Astrocyte (in vitro differentiated cells and primary cell): ENCODE measurements at places on chromosomes 2 and 18. TPM values are rescaled to one million over a fixed set of nuclear protein-coding genes. Genes with fewer than 3 reads are reported as not detected.

NT5C1B gene
- not detected in 2 replicates for total RNA-seq

POTEC gene
- total RNA-seq, result not detected in 2 replicates

IL1A gene
- 0.31 and 0.43 TPM in 2 replicates for total RNA-seq

SPATA3 gene
- not detected in 2 replicates for total RNA-seq

TMEM169 gene
- total RNA-seq, result 17.9 and 20.1 TPM in 2 replicates

GRCh38 chr2:149420053-149420963 is 89.9 kb downstream of the LYPD6 start:
- H3K4me1 ChIP-seq, result peaks cover 6% of the 10 kb centered on the region
- no peaks in the 10 kb centered on the region for H3K27me3 ChIP-seq
- H3K36me3 ChIP-seq, result no peaks in the 10 kb centered on the region
- no peak for DNase-seq
- H3K27ac ChIP-seq, result no peak overlapping the region
- H3K4me3 ChIP-seq, result no peak overlapping the region

DNA sequence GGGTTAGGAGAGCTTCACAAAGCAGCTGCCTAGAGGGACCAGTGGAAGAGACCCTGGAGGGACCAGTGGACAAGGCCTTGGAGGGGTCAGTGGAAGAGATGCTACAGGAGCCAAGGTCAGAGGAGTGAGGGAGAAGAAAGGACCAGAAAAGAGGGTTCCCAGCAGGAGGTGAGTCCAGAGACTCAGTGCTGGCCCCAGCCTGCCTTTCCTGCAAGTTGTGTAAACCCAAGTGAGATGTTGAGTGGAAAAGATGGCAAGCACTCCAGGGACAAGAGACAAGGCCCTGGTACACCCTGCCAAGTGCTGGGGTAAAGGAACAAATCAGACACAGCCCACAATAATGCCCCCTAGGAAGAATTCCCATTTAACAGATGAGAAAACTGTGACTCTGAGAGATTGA is 94.4 kb downstream of the TTC32 start:
- H3K36me3 ChIP-seq, result no peaks in the 10 kb centered on the region
- H3K27ac ChIP-seq, result no peak overlapping the region

DNA sequence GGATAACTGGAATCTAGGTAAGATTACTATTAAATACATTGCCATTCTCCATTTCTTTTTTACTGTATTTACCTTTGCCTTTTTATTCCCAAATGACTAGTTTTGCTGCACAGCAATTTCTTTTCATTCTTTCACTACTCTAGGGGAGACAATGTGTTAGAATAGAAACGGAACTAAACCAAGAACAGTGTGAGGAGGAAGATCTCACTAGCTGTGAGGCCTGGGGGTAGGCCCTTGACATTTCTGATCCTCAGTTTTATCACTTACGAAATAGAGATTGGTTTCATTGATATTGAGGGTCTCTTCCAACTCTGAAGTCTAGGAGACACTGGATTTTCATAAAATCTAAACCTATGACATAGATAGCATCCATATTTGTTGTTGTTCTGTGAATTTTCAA is 191.1 kb downstream of the IKZF2 start:
- H3K4me1 ChIP-seq, result peaks cover 5% of the 10 kb centered on the region
- no peak overlapping the region for H3K27ac ChIP-seq
- no peak for DNase-seq
- H3K36me3 ChIP-seq, result no peaks in the 10 kb centered on the region
- no peak overlapping the region for H3K4me3 ChIP-seq

- peaks cover 3% of the 10 kb centered on the region for H3K4me1 ChIP-seq
- H3K27ac ChIP-seq, result no peak overlapping the region
- H3K36me3 ChIP-seq, result no peaks in the 10 kb centered on the region
- no peak overlapping the region for H3K4me3 ChIP-seq
Measured at GRCh38 chr18:49569724-49570123, 7.9 kb downstream of the LIPG start.

DNA sequence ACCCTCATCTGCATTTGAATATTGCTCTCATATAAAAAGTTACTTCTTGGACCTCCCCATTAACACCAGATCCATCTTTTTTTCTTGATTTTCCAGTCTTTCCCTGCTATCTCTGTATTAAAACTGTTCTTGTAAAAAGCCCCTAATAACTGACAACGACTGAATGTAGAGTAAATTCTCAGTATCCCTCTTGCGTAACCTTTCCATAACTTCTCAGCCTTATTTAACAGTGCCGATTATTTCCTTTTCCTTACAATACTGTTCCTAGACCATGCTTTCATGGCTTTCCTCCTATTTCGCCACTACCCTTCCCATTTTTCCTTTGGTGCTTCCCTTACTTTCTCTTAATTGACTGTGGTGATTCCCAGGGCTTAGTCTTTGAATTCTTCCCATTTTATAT is 348.9 kb upstream of the DSEL start:
- H3K27ac ChIP-seq, result no peak overlapping the region
- H3K4me1 ChIP-seq, result peaks cover 3% of the 10 kb centered on the region
- no peaks in the 10 kb centered on the region for H3K36me3 ChIP-seq
- no peaks in the 10 kb centered on the region for H3K27me3 ChIP-seq
- no peak overlapping the region for H3K4me3 ChIP-seq
